ENCODE measurements at places on chromosomes 16 and 17.

- no peak for DNase-seq
Observed at GRCh38 chr17:68533887-68534694, 21.9 kb downstream of the PRKAR1A start.

- DNase-seq = no peak
Observed at GRCh38 chr16:72666267-72666666, 381.7 kb downstream of the ZFHX3 start.

DNA sequence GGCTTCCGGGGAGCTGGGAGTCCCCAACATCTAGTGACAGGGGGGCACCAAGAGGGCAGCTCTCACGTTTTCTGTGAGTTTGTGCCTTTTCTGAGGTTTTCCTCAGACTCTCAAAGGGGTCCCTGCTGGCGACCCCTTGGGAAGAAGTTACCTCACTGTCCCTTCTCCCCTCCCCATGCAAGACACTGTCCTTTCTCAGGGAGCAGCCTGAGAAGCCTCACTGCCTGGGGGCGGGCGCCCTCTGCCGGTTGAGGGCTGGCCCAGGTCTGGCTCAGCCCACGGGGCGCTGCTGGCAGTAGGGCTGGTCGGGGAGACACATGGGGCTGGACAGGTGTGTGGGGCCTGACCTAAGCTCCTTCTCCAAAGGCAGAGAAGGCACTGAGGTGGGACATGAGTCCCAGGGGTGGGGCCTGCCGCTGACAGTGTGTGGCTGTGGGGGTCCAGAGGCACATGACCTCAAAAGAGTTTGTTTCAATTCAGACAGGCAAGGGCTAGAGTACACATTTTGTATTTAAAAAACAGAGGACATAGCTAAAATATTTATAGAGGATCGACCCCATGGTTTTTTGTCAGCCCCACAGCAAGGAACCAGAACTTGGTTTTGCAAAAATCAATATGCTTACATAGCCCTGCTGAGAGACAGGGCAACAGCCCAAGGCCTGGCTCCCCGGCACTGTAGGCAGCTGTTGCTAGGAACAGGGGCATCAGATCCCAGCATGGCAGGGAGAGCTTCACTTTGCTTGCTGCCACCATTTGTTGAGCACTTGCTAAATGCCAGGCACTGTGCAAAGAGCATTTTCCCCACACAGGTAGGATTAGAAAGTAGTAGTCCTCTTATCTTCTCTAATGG, 18.5 kb upstream of the ALDH3A1 start:
- peak; percentile 66 for DNase-seq

GRCh38 chr17:44326861-44327444, 2.3 kb upstream of the SLC25A39 start:
- DNase-seq = peak; percentile 93

DNA sequence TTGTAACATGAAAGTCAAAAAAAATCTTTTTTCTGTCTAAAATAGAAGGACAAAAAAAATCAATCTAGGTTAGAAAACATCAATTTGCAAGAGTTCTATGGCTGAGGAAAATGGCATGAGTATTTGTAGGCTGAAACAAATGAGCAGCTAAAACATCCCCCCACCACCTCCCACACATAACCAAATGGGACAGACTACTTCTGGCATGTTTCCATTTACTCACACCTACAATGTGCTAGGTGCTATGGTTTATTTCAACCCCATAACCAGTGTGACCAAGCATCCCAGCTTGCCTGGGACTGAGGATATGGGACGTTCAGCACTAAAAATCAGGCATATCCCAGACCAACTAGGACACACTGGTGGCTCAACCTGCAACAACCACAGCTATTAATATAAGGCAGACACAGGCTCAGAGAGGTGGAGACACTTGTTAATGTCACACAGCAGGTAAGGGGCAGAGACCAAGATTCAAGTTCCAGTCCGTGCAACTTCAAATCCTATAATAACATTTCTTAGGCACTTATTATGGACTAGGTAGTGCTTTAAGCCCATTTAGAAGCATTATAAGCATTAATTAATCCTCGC, 96.0 kb downstream of the XYLT1 start:
- no peak for DNase-seq

GRCh38 chr17:82257473-82257872, 16.0 kb downstream of the CSNK1D start:
- DNase-seq = peak; percentile 89

DNA sequence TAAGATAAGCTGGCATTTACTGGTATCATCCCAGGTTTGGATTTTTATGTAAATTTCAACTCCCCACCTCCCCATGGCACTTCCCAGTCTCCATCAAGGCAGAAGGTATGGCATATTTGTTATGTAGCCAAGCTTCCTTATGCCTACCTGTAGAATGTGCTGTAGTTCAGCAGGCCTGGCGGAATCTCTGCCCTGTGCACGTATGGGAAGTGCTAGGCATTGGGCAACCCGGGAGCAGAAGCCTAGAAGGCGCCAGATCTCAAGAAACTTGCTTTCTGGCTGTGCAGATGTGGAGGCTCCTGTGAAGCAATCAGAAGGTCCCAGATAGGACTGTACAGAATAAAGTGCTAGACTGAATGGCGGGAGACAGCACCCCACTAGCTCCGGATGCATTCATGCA, 64.7 kb downstream of the SNX20 start:
- DNase-seq = no peak

- DNase-seq = no peak
Observed at GRCh38 chr16:59116744-59117143, 382.6 kb upstream of the GOT2 start.

GRCh38 chr17:45077643-45078042, 16.5 kb downstream of the NMT1 start:
- no peak for DNase-seq

GRCh38 chr17:13550291-13550690, 51.4 kb downstream of the HS3ST3A1 start:
- no peak for DNase-seq

Measured in immature natural killer cell (primary cell).